Muscle of leg (tissue), 16 donors: ENCODE measurements at places on chromosomes 16 and 17. TPM values are rescaled to one million over a fixed set of nuclear protein-coding genes. Genes with fewer than 3 reads are reported as not detected.
A peak's percentile ranks its signal among the peaks of the same experiment; 100 is the strongest.

GRCh38 chr17:35586569-35587073 lies 501 bp upstream of the AP2B1 start:
- H3K27ac ChIP-seq, result peak overlapping the region; percentile 97
- peaks cover 5% of the 10 kb centered on the region for H3K4me1 ChIP-seq
- DNase-seq, result no peak
- H3K4me3 ChIP-seq, result peak overlapping the region; percentile 88

DNA sequence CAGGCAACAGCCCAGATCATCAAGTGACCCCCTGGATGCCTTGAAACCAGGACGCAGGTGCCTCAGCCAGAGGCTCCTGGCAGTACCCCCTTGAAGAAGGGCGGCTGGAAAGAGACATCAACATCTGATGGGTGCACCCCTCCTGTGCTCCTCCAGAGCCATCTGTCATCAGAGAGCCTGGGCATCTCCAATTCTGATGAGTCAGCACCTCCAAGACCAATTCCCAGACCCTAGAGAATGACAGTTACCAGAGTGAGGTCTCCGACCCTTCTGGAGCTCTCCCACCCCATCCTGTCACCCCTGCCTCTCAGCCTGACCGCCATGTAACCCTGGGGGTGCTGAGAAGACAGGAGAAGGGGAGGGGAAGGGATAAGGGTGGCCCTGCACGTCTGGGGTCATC lies 433.7 kb downstream of the SOX9 start:
- H3K4me1 ChIP-seq, result no peaks in the 10 kb centered on the region
- DNase-seq, result no peak
- H3K27ac ChIP-seq, result no peak overlapping the region
- no peaks in the 10 kb centered on the region for H3K36me3 ChIP-seq
- peaks cover 5% of the 10 kb centered on the region for H3K27me3 ChIP-seq

Gene CCL18
- not detected for total RNA-seq

GRCh38 chr16:30620169-30620568 lies 10.0 kb upstream of the ZNF689 start:
- H3K4me3 ChIP-seq, result no peak overlapping the region
- no peak for DNase-seq
- no peaks in the 10 kb centered on the region for H3K36me3 ChIP-seq
- peaks cover 2% of the 10 kb centered on the region for H3K27me3 ChIP-seq
- peaks cover 2% of the 10 kb centered on the region for H3K4me1 ChIP-seq

- no peak overlapping the region for H3K27ac ChIP-seq
- H3K4me3 ChIP-seq, result no peak overlapping the region
- peaks cover 84% of the 10 kb centered on the region for H3K27me3 ChIP-seq
- H3K4me1 ChIP-seq, result peaks cover 32% of the 10 kb centered on the region
These were observed 2.0 kb downstream of the CLDN6 start for GRCh38 chr16:3015865-3016521.
